ENCODE measurements at places on chromosomes 7 and 10.

GRCh38 chr10:108385963-108386362 lies 1221.5 kb upstream of the SORCS1 start:
- no peak for DNase-seq

- DNase-seq = no peak
Measured at GRCh38 chr7:130096243-130096827, 26.0 kb downstream of the KLHDC10 start.

- no peak for DNase-seq
Measured at GRCh38 chr10:63421591-63421990, 44.2 kb downstream of the JMJD1C start.

- no peak for DNase-seq
Measured at GRCh38 chr7:134069187-134069586, 58.0 kb upstream of the LRGUK start.

DNA sequence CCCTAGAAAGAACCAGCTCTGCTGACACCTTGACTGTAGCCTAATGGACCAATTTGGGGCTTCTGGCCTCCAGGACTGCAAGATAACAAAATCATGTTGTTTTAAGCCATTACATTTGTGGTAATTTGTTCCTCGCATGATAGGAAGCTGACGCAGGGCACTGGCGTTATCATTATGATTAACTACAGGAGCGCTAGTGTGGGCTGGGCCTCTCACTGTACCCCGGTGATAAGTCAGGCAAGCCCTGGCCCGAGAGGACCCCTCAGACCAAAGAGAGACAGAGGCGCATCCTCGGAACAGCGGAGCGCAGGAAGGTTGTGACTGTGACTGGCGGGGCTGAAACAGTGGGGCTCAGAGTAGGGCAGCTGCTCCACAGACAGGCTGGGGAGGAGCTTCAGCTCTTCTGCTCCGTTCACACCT lies 150.3 kb upstream of the CHST15 start:
- no peak for DNase-seq

DNA sequence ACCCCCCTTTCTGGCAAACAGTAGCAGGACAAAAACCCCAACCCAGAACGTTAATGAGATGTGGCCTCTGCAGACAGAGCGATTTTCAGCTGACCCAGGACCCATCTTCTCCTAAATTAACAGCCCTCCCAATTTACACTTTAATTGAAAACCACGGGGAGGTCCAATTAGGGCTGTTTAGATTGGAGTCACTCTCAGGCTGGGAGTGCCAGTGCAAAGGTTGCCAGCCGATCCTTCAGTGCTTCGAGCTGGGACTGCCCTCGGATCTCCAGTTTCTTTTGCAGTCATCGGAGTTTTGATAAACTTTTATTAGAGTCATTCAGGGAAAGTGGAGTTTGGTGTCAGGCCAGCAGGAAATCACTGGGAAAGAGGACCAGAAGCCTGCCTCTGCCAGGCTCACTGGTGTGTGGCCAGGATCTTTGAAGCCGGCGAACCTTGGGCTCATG lies 108.0 kb downstream of the DOCK1 start:
- DNase-seq = no peak

DNA sequence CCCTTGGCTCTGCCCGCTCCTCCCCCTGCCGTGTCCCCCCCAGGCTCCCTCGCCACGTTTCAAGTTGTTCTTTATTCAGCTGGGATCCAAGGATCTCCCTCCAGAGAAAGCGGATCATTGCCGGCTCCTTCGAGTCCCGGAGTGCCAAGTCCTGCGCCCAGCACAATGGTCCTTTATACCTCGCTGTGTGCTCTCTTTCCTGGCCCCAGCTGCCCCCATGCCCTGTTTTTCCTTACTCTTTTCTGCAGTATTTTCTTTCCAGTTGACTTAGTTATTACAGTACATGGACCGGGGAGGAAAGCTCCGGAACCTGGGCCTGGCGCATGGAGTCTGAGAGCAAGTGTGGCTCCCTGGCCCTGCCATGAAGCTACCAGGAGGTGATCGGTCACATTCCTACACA lies 88.1 kb upstream of the KMT2C start:
- no peak for DNase-seq

DNA sequence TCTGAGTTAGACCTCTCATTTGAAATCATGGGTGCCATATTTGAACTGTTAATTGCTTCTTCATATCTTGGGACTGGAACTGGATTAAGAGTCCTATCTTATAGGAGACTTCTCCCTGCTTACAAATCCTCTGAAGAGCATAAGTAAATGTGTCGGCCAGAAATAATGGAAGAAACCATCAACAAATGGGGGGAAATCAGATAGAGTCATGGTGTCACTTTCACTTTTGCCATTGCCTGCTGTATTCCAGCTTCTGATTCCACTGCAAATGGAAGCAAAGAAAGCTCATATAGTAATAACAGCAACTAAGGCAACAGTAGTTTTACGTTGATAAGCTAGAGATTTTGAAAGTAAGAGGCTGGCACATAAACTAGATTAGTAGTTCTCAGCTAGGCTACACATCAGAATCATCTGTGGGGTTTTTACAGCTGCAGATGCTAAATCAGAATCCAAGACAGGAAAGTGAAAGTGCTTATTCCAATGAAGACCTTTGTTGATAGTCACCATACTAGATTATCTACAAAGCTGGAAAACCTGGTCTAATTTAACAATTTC lies 12.3 kb upstream of the CRPPA start:
- no peak for DNase-seq

- no peak for DNase-seq
Measured at GRCh38 chr10:75358835-75359421, 42.6 kb downstream of the ZNF503 start.

GRCh38 chr10:132355754-132356153 lies 23.8 kb downstream of the LRRC27 start:
- no peak for DNase-seq

GRCh38 chr10:93859049-93859655 lies 34.6 kb upstream of the SLC35G1 start:
- no peak for DNase-seq

- DNase-seq = no peak
Measured at GRCh38 chr7:80040752-80041151, 93.9 kb upstream of the GNAI1 start.

DNA sequence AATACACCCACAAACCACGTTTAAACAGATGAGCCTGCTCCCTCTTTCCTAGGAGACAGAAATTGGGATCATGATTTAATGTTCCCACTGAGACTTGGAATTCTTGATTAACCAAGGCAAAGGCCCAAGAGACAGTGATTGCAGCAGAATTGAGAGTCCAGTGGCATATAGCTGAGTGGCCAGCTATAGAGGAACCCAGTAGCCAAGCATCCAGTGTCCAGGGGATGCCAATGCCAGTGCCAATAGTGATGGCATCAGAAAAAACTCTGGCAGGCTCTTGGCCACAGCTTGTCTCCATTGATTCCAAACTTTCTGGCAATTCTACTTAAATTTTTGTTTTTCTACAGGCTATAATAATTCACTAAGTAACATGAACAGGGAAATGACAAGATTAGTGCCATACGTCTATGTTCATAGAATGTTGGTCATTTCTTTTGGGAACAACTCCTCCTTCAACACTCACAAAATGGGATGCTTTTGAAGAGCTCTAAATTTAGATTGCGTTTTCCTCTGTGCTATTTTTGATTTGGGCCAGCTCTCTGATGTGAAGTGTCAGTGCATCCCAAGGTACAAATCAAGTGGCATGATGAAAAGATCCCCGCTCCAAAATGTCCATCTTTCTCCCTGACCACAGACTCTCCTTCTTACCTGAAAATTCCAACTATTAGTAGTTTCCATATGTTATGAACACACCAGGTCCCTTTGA lies 83.1 kb upstream of the A1CF start:
- DNase-seq = no peak

GRCh38 chr7:6392712-6393666 lies 54.8 kb downstream of the DAGLB start:
- no peak for DNase-seq

DNA sequence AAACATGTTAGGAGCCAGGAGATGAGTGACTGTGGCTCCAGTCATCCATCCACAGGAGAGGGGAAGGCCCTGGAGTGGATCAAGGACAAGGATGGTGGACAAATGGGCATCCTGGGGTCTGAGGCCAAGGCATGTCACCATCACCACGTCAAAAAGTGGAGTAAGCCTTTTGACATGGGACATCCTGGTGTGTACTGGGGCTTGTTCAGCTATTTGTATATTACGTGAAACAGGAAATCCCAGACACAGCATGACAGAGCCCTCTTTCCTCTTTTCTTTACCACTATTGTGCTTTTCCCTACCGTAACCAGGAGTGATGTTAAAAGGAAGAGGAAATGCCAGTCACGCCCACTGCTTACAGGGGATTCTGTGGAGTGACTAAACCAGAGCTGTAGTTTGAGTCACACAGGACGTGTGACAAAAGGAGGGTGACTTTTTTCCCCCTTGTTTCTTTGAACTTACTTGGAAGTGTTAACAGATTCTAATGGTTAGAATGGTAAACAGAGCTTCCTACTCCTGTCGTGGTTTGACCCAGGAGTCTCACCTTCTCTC lies 15.4 kb downstream of the ACSL5 start:
- no peak for DNase-seq

GRCh38 chr10:126456632-126457031 lies 68.4 kb upstream of the ADAM12 start:
- DNase-seq = no peak

DNA sequence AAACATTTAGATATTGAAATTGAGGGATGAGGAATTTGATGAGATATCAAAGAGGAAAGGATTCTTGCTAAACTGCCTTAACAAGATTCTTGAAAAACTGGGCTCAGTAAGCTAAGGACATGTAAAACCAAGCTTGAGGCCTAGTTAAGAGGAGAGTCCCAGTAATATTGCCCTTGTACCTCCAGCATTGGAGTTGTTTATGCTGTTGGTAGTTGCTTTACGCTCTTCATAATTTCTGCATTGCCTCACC lies 156.1 kb upstream of the TRIM24 start:
- no peak for DNase-seq

- DNase-seq = no peak
Measured at GRCh38 chr10:17785276-17785930, 23.7 kb upstream of the MRC1 start.

GRCh38 chr10:132111121-132111731 lies 45.5 kb downstream of the JAKMIP3 start:
- DNase-seq = no peak

GRCh38 chr10:74880041-74880440 lies 53.6 kb downstream of the KAT6B start:
- no peak for DNase-seq

DNA sequence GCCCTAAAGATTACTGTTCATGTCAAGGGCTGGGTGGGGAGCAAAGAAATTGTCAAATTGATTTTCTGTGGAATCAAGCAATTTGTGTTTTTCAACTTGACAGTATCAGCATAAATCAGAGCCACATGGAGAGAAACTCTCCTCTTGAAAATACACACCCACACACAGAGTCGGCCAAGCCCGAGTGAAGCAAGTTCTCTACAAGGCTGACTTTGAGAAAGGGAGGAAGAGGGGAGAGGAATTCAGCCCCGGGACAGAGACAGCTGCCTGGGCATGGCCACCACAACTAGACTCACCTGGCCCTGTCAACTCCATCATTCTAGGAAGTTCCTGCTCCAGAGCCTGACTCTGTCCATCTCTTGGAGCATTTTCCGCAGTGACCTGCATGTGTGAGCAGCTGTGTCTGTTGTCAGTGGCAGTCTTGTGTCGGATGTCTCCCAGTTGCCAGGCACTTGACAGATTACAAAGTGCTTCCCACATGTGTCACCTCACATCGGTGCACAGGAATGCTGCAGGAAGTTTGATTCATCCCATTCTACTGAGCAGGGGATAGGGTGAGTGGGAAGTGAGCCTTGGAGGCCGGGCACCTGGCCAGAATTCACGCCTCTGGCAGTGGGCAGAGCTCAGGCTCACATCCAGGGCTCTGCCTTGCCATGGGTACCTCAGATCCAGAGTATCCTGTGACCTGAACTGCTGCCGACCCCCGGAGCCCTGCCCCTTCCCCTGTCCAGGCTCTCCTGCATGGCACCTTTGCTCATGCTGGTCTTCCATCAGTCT lies 37.9 kb downstream of the ADAM12 start:
- DNase-seq = no peak

DNA sequence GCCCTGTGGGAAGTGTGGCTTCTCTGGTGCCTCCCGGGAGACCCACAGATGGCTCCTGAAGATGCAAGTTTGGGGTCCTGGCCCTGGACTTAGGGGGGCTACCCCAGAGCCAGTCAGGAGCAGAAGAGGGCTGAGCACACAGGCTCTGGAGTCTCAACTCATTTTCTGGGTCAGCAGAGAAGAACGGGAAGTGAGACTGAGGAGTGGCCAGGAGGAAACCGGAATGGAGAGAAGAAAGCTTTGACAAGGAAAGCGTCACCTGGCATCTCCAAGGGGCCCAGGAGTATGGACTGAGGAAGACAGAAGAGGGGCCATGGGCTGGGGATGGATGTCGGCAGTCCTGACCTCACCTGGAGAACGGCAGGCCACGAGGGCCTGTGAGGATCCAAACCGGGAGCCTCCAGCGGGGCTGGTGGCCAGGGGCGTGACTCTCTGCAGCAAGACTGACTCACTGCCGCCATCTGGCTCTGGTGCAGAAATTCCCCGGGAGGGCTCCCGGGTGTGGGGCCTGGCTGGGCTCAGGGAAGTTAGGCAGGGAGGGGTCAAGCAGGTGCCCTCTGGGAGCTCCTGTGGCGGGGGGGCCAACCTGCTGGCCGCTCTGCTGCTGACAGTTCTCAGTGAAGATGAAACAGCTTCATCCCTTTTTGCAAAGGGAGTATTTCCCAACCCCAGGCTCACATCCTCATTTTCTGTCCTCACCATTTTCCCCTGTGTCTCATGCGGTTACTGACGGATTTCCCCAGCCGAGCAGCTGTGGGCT lies 23.6 kb downstream of the DAGLB start:
- no peak for DNase-seq

DNA sequence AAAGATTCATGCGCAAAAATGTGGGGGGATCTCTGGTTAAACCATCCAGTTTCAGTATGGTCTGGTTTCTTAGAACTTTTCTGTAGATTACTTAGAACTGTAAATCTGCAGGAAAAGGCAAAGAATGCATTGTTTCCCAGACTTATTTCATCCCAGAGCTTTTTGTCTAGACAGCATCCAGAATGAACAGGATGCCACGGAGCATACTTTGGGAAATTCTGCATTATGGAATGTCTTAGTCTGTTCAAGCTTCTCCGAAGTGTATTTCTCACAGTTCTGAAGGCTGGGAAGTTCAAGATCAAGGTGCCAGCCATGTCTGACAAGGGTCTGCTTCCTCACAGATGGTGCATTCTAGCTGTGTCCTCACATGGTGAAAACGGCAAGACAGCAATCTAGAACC lies 136.3 kb downstream of the INHBA start:
- DNase-seq = no peak

DNA sequence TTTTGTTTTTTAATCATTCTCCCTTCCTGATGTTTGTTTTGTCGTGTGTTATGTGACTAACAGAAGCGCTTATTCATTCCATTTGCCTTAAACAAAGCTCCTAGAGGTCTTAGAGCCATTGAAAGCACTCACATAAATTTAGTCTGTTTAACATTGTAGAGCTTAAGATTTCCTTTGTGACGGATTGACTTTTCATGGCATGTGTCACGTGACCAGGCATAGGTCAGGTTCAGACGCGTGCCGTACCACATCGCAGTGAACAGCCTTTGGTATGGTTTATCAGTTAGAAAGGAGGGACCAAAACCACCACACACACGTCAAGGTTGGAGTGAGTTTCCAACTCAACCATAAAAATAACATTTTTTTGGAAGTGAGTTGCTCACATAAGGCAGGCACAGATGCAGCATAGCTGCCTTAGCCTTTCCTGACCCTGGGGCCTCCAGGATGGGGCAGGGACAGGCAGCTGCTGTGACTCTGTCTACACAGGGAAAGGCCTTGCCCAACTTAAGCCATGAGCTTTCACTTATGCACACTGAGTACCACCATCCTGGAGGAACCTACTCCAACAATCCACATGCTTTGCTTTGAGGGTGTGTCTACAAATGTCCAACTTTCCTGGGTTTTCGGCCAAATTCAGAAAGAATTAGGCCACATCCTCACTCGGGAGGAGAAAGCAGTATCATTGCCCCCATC lies 55.5 kb downstream of the WDFY4 start:
- no peak for DNase-seq
